ENCODE measurements at places on chromosomes 3 and 15.

GRCh38 chr15:45112591-45113379 lies 1.2 kb downstream of the DUOX2 start:
- peak; percentile 38 for DNase-seq

- DNase-seq = peak; percentile 70
Observed at GRCh38 chr3:179196098-179196497, 47.9 kb downstream of the PIK3CA start.

DNA sequence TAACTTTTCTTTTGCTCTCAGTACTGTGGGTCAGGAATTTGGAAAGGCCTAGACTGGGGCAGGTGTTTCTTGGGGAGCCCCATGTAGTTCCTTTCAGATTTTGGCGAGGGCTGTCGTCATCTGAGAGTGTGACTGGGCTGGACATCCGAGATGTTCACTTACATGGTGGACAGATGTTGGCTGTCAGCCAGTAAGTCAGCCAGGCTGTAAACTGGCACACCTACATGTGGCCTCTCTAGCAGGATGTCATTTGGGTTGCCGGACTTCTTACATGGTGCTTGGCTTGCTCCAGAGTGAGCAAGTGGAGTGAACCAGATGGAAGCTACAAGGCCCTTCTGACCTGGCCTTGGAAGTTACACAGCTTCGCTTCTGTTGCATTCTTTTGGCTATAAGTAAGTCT lies 20.7 kb downstream of the TATDN2 start:
- DNase-seq = no peak

DNA sequence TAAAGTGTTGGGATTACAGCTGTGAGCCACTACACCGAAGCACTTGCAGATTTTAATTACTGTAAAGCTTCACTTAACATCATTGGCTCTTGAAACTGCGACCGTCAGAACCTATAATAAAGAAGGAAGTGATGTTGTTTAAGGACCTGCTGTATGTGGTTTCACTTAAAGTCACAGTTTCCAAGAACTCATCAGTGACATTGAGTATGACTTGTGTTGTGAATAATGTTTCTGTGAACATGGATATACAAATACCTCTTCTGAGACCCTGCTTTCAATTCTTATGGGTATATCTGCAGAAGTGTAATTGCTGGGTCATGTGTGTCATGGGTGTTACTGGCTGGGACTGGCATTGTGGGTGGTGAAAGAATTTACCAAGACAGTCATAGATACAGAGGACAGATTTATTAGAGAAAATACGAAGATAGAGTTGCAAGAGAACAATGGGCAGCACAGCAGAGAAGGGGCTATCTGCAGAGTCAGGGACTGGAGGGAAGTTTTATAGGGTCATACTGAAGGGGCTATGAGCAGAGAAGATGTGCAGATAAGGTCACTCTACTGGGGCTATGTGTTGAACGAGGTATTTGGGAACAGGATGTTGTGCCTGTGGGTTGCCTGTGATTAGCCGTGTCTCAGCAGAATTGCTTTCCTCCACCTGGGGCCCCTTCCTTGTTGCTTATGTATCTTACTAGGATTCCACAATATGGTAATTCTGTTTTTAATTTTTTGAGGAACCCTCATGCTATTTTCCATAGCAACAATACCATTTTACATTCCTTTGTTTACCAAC lies 4.5 kb downstream of the NDUFB5 start:
- DNase-seq = no peak

GRCh38 chr3:13005301-13005700 lies 67.9 kb downstream of the IQSEC1 start:
- DNase-seq = no peak

DNA sequence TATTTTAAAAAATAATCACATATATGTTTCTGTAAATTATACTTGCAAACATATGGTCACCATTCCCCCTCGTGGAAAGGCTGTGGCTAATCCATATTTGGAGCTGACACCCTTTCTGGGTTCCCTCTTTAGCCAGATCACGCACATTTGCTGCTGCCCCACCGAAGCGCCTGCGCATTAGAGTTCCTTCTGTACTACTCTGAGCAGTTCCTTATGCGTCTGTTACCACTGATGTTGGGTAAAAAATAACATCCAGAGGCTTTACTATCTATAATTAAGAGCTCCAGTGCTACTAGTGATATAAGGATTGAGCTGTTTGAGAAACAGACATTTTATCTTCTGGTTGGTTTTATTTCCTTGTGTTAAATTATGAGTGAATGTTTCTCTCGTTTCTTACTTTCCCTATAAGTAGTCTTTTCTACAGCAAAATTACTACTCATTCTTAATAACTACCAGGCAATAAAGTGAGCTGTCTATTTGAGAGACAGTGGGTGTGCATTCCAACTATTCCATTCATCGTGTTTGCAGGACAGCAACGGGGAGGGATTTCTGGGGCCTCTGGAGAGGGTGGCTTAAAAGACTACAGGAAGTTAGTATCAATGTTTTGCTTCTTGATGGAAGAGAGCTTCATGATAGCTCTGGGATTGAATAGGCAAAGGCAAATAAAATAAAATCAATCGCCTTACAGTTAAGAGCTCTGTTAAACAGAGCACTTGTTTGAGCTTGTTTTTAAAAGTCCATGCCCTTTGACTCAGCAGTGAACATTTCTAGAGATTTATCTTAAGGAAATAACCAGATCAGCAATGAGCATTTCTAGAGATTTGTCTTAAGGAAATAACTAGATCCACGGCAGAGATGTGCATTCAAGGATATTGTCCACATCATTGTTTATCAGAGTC lies 245.2 kb downstream of the CD47 start:
- peak; percentile 78 for DNase-seq

- no peak for DNase-seq
Observed at GRCh38 chr3:188360364-188360881, 206.5 kb downstream of the LPP start.

- peak; percentile 50 for DNase-seq
Observed at GRCh38 chr3:24963762-24964625, 464.1 kb upstream of the RARB start.

DNA sequence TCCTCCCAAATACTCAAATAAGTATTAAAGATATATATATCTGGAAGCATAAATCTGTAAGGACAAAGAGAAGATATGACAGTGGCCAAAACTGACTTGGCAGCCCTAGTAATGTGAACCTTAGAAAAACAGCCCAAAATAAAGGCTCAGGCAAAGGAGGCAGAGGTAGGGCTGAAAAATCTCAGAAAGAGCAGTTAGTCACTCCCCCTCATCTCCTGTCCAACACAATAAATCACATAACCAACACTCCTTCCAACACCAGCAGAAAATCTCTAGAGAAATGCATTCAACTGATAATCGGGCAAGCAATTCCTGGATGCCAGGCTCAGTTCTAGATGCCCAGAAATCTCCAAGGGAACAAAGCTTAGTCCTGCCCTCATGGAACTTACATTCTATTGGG lies 22.1 kb upstream of the CHRM5 start:
- no peak for DNase-seq

DNA sequence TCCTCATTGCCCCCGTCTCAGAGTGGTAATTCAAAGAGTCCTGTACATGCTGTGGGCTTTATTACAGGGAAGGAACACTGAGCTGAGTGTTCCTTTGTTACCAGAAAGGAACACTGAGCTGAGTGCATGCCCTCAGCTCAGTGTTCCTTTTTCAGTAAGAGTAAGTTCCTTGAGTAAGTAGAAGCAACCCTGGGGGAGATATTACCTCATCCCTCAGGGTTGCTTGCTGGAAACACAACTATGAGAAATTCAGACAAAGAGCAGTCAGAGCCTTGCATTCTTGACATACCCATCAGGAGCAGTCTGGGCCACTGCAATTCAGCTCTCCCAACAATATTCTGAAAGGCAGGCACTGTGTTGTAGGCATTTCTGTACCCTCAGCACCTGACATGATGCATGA lies 17.0 kb downstream of the CHRM5 start:
- peak; percentile 78 for DNase-seq

DNA sequence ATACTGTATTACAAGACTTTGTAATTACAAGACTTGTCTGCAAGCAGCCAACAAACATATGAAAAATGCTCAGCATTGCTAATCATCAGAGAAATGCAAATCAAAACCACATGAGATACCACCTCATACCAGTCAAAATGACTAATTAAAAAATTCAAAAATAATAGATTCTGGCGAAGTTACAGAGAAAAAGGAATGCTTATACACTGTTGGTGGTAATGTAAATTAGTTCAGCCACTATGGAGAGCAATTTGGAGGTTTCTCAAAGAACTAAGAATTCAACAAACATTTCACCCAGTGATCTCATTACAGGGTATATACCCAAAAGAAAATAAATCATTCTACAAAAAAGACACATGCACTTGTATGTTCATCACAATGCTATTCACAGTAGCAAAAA lies 617.5 kb upstream of the CCDC54 start:
- peak; percentile 61 for DNase-seq

DNA sequence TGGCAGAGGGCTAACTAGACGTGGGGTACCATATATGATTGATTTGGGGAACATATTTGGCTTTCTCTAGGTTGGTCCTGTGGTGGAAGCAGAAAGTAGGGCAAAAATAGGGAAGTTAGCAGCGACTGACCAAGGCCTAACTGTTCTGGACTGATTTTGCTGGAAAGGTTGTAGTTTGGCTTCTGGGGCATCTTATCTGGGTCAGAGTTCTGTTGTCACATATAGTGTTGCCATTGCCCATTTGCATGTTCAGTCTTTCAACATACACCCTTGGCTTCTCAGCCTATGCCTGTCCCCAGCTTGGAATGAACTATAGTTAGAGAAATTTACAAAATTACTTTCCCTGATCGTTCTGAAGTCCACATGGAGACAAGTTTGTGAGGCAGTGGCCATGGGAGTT lies 426.5 kb downstream of the TBC1D5 start:
- no peak for DNase-seq

- DNase-seq = peak; percentile 52
Observed at GRCh38 chr3:39907981-39908380, 98.6 kb downstream of the MYRIP start.

GRCh38 chr15:96336108-96336595 lies 5.7 kb downstream of the NR2F2 start:
- DNase-seq = no peak

DNA sequence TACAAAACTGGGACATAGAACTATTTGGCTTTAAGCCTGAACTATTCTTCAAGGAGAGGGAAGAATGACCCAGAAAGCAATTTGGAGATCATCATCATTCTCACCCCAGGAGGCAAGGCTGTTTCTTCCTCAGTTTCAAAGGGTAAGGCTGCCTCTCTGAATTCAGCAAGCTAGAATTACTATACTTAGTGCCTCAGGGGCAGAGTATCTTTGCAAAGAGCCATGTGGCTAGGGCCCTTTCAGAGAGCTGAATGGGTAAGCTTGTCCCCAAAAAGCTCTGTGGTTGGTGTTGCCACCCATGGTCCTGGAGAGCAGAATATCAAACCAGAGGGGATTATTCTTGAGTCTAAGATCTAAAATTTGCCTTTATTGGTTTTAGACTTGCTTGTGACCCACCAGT lies 720.3 kb upstream of the ARPP21 start:
- no peak for DNase-seq

GRCh38 chr3:43773273-43774094 lies 82.7 kb downstream of the ABHD5 start:
- peak; percentile 47 for DNase-seq

GRCh38 chr15:40846841-40847222 lies 3.0 kb downstream of the SPINT1 start:
- DNase-seq = peak; percentile 55

DNA sequence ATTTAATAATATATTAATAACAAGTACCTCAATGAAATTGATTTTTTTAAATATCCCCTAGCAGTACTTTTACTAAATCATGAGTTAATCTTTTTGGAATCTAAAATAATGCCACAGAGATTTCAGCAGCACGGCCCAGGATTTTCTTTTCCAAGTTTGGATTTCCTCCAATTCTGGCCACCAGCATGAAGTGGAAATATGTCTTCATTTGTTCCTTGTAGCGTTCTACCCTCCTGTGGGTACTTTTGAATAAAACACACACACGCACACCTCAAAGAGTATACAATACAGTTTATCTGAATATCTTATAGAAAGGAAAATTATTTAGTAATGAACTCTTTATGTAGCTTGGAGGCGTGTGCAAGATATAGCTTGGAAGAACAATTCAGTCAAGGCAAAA lies 125.1 kb upstream of the STT3B start:
- DNase-seq = peak; percentile 53

- DNase-seq = no peak
Observed at GRCh38 chr15:44802336-44802735, 66.0 kb downstream of the TRIM69 start.

DNA sequence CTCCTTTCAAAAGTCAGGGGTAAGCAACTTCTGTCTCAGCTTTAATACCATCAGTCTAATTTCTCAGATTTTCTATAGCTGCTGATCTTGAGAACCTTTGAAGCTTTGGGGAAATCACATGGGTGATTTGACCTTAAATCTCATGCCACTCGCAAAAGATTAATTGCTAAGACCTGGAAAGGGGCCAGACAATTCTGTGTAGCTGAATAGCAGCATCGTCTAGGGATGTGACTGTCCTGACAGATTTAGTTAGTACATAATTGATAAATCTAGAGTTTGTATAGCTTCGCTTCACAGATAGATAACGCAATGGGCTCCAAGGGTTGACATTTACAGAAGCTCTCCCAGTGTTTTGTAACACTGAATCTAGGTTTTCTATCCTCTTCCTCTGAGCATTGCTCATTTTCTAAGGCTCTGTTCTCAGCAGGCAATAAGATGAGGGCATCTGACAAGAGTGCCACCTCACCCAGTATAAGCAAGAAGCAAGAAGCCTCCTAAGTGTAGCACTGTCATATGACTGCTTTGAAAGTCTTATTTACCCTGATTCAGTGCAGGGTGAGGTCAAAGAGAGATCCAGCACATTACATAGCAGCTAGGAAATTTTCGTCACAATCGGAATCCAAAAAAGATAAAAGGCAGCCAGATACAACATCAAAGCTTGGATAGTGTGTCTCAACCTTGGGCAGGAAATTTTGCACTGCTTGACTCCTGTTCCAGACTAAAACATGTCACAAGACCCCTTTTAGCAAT lies 47.7 kb upstream of the DUT start:
- DNase-seq = no peak

- DNase-seq = no peak
Observed at GRCh38 chr3:80040067-80040466, 272.3 kb upstream of the ROBO1 start.

DNA sequence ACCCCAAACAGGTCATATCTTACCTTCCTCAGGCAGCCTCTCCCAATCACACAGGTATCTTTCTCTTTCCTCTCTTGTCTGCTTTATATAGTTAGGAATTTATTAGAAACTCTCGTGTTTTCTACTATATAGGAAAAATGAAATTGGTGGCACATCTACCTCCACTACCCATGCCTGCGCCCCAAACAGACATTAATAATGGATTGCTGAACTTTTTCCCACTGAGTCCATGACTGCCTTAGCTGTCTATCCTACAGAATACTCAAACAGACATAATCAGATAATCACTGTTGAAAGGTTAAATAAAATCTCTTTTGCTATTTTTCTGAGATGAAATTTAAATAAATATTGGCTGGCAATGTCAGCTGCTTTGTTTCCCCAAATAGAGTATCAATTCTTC lies 55.8 kb upstream of the SLC6A11 start:
- DNase-seq = no peak

Measured in GM23248 (cell line).